ENCODE measurements at places on chromosomes 4 and X. TPM values are rescaled to one million over a fixed set of nuclear protein-coding genes. Genes with fewer than 3 reads are reported as not detected.

DNA sequence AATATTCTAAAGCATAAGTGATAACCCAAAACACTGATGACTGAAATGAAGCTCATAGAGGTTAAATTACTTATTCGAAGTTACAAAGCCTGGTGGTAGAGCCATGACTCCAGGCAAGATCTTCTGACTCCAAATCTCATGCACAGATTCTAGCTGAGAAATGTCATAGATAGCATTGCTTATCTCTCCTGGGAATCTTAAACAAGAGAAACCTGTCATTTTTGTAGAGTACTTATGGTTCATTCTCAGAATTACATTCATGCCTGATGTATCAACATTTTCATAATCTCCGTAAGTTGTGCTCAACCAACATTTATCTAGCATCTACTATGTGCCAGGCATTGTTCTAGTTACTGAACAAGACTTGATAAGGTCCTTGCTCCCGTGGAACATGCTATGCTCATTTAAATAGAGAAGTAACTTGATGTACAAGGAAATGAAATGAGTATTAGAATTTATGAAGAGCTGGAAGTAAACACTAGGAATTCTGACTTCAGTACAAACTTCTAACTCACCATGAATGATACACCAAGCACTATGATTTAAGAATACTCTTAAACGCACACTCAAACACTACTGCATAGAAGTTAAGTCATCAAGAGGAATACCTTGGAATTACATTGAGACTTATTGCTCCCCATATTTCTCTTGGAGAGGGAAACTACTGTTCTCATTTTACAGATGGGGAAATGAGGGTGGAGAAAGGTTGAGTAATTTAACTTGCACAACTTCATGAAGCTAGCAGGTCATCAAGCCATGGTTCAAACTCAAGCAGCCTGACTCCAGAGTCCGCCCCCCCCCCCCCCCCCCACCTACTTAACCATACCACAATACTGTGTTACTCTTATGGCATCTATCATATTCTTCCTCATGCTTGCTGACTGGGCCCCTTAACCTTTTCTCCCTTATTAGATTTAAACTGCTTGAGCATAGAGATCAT lies 45.4 kb downstream of the MBNL3 start:
- DNase-seq = no peak

Gene WAS
- 52.0 TPM for total RNA-seq

GRCh38 chrX:36310136-36310535 lies 390.6 kb downstream of the CFAP47 start:
- DNase-seq = no peak

DNA sequence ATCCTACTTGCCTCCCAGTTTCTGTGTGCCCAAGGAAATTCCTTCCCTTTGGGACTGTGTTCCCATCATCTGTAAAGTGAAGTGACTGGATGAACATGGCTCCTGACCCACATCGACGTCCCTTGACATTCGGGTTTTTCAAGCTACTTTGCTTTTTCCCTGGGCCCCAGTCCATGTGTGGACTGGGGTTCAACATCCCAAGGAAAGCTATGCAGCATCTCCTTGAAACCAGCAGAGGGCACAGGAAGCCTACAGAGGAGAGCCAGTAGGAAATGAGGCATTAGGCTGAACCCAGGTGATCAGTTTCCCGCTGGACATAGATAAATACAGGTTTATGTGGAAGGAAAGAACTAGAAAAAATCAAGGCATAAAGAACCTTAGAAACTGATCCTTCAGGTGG lies 145.1 kb upstream of the ARHGEF9 start:
- DNase-seq = no peak

GRCh38 chr4:54783402-54784110 lies 125.8 kb downstream of the KIT start:
- DNase-seq = no peak

DNA sequence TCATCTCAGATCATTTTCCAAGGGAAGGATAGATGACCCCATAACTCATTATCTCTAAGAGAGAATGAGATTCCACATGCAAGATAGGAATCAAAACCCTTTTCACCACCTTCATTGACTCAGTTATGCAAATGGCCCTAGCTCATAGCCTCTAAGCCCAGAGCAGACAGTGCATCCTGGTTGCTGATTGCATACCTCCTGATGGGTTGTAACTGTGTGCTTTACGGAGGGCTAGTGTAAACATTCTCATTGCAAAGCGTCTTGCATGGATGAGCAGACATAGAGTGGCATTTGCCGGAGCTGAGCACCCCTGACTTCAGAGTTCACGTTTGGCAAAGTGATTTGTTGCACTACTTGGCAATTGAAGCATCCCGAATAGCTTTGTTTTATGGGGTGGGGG lies 151.0 kb downstream of the VCX3A start:
- no peak for DNase-seq

Gene HMGB2
- 25.0 TPM for total RNA-seq

Data from hematopoietic multipotent progenitor cell (in vitro differentiated cells).